ENCODE measurements at places on chromosomes 3 and 15.

- DNase-seq, result no peak
These were observed 875.4 kb downstream of the MCTP2 start for GRCh38 chr15:95106801-95107200.

DNA sequence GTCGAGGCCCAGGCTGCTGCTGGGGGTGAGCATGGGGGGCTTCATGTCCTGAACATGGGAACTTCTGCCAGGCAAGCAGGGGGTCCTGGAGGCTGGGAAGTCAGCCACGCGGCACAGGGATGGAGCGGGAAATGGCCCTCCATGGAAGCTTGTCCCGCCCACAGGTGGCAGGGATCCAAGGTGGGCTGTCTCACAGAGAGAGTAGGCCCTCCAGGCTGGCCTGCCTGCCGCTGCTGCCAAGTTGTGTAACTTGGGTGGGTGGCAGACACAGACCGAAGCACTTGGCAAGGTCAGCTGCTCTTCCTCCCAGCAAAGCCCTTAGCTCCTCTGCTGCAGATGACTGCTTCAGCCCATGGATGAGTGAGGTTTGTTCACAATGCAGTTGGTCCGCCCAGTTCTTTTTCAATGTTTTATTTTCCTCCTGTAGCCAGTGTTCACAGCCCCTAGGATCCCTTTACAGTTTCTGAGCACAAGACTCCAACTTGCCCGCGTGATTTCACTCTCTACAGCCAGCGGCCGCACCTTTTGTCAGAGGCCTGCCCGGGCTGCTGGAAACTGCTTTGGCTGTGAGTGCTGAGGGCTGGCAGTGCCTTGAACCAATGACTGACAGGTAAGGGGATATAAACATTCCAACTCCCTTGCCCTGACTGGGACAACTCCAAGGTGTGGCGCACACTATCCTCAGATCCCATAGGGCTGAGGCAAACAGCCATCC is 26.7 kb downstream of the HCN4 start:
- no peak for DNase-seq

DNA sequence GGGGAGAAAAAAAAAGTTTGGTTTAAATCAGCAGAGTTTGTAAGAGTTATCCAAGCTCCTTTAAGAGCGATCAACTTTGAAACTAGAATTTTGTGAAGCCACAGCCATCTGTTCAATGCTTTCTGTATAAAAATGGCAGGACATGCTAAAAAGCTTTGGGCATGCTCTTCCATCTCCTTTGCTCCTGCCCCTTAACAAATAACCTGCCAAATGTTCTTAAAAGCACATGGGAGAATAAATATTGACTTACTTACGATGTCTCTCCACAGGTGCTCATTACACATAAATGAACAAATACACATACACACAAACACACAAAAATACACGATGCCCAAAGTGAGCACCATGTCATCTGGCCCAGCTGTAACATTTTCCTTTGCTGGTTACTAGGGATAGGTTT is 211.8 kb upstream of the DPH6 start:
- DNase-seq, result no peak

GRCh38 chr15:52370010-52370409 is 74.4 kb upstream of the MYO5C start:
- no peak for DNase-seq

GRCh38 chr3:71903936-71904335 is 119.0 kb upstream of the PROK2 start:
- no peak for DNase-seq

- no peak for DNase-seq
These were observed 392.0 kb downstream of the IL20RB start for GRCh38 chr3:137349557-137350348.

DNA sequence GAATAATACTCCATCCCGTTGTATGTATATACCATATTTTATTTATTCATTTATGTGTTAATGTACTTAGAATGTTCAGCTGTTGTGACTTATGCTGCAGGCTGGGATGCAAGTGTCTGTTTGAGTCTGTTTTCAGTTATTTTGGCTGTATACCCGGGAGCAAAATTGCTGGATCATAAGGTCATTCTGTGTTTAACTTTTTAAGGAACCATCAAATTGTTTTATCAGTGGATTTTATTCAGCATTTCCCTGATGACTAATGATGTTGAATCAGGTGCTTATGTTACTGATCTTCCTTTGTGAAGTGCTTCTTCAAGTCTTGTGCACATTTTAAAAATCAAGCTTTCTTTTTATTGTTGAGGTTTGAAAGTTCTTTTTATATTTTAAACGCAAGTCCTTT is 118.1 kb downstream of the SLC25A26 start:
- no peak for DNase-seq

- peak; percentile 15 for DNase-seq
These were observed 10.7 kb downstream of the PDE8A start for GRCh38 chr15:84992157-84992944.

DNA sequence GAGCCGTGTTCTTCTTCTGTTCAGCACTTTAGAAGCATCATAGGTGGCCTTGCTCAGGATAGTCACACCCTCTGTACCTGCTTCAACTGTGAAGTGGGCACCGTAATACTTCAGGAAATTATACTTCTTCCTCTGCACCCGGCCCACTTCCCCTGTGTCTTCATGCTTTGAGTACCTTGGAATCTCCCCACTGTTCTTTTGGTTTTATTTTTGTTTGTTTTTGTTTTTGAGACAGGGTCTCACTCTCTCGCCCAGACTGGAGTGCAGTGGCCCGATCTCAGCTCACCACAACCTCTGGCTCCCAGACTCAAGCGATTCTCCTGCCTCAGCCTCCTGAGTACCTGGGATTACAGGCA is 1.7 kb downstream of the P2RY14 start:
- no peak for DNase-seq

All from stimulated activated CD4-positive, alpha-beta T cell treated with anti-CD3 and anti-CD28 coated beads, Interleukin-2, amount 100 ng/mL, for 48 hours (primary cell).